ENCODE measurements at places on chromosomes 4 and X.

DNA sequence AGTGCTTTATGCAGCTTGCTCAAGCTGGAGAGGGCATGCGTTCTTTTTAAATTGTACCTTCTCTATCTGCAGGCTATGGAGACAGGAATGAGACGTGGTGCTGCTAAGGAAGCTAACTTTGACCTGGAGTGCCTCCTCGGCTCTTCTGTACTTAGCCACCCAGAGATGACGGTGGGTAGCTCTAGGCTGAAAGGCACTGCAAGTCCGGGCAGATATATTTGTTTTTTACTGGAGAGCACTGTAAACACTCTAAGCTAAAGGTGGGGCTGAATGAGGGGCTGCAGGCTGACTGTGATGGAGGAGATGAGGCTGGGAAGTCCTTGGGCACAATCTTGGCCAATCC, 12.1 kb downstream of the ELF4 start:
- DNase-seq: no peak

DNA sequence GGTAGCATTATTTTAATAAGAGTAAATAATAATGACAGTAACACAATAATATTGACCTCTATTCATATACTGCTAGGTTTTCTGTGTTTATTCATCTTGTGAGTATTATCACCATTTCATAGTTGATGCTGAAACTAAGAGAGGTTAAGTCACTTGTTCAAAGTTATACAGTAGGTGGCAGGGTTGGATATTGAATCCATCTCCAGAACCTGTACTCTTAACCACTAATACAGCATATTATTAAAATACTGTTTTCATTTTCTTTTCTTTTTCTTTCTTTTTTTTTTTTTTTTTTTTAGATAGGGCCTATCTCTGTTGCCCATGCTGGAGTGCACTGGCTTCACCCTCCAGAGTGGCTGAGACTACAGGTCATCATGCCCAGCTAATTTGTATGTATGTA, 7.1 kb upstream of the ELF2 start:
- no peak for DNase-seq

GRCh38 chr4:169758401-169758962, 738 bp upstream of the HPF1 start:
- no peak for DNase-seq

- no peak for DNase-seq
Observed at GRCh38 chr4:182906786-182907185, 10.4 kb downstream of the DCTD start.

- DNase-seq: no peak
Observed at GRCh38 chrX:47632666-47633065, 2.9 kb upstream of the CFP start.

DNA sequence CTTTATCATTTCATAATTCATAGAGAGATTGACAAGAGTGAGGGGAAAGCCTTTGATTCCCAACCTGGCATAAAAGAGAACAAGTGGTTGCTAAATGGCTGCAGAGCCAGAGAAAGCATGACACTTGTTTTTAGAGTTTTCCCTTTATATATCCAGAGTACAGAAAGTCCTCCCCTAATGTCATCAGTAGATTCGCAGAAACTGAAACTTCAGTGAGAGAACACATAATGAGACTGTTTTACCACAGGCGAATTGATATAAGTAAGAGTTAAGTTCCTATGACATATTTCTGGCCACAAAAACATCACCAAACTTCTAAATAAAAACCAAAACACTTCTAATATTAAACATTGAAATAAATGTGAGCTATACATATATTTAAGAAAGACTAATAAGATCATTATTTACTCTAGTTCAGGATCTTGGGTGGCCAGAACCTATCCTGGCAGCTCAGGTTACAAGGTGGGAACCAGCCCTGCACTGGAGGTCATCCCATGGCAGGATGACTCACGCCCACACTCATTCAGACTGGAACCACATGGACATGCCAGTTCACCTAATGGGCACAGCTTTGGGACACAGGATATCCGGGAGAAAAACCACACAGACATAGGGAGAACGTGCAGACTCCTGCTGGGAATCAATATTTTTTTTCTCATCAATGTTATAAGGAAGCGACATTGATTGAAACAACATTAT, 35.5 kb downstream of the NWD2 start:
- DNase-seq: no peak

DNA sequence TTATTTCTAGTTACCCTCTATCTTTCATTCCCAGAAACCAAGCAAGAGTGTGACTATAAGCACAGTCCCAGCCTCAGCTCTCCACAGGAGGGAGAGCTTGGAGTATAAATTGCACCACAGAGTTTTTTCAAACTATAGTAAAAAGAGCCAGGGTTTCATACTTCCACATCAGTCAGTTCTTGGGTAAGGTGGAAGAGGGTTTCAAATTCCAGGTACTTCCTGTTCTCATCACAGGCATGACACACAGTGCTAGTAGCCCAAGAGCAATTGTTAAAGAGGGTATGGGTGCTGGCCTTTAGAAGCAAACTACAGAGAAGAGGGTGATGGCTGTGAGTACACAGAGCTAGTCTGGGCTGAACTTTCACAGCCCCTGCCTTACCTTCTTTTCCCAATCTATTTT, 5.7 kb upstream of the IL1RAPL1 start:
- no peak for DNase-seq

GRCh38 chr4:8341691-8342090, 72.1 kb downstream of the HTRA3 start:
- DNase-seq: no peak

- DNase-seq: no peak
Observed at GRCh38 chr4:83281307-83281706, 3.3 kb downstream of the COQ2 start.

GRCh38 chr4:105145903-105146275, 787 bp upstream of the TET2 start:
- DNase-seq: peak; percentile 28

GRCh38 chr4:84750260-84750959, 167.5 kb downstream of the CDS1 start:
- DNase-seq: peak; percentile 16

DNA sequence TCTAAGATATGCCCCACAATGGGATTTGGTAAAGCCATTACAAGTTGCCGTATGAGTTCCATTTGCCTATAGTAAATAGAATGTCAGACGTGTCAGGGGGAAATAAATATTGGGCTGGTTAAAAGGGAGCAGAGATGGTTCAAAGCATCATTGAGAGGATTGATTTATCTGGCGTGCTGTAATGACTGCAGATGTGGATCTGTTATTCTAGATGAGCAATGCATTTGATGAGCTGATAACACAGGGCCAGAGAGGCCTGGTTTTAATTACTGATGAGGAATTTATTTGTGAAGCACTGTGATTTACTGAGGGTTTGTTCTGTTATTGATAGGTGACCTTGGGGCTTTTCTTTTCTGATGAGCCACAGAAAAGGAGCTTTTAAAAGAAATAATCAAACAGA, 62.5 kb downstream of the DACH2 start:
- DNase-seq: no peak

GRCh38 chr4:41212616-41213203, 1.6 kb downstream of the APBB2 start:
- DNase-seq: peak; percentile 55

GRCh38 chrX:81527881-81528440, 326.1 kb downstream of the SH3BGRL start:
- DNase-seq: no peak

GRCh38 chr4:114161809-114162208, 182.4 kb upstream of the ARSJ start:
- no peak for DNase-seq

GRCh38 chr4:79042079-79042674, 102.9 kb upstream of the PAQR3 start:
- peak; percentile 31 for DNase-seq

DNA sequence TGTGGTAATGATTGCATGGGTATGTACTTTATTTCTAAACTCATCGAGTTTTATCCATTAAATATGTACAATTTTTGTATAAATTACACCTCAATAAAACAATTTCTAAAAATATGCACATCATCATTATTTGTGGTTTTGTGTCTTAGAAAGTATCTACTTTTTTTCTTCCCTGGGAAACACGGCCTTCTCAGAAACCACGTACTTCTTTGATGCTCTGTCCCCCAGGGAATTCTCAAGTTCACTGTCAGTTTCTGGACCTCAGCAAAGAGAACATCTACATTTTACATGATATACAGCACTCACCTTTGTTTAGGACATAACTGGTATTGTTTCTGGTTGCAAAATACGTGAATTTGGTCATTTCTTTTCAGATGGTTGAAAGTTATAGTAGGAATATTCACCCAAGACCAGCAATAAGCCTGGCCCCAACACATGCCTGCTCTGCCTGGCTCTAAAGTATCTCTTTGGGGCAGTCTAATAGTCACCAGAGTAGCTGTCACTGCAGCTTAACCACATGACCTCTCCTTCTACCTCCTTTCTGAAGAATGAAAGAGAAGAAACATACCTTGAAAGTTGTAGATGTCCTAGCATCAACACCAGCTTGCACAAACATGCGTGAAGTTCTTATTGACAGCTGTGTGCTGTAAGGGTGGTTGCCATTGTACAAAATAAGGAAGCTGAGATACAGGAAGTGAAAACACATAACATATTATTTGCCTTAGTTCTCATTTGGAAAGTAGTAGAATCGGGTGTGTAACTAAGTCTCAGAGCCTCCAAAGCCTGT, 48.4 kb upstream of the SPANXN4 start:
- no peak for DNase-seq

DNA sequence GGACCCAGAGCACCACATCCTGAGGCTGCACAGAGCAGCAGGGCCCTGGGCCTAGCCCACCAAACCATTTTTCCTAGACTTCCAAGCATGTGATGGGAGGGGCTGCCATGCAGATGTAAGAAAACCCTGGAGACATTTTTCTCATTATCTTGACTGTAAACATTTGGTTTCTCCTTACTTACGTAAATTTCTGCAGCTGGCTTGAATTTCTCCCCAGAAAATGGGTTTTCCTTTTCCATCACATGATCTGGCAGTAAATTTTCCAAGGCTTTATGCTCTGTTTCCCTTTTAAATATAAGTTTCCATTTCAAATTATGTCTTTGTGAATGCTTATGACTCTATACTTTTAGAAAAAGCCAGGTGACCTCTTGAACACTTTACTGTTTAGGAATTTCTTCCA, 945.9 kb upstream of the NDST4 start:
- DNase-seq: no peak

DNA sequence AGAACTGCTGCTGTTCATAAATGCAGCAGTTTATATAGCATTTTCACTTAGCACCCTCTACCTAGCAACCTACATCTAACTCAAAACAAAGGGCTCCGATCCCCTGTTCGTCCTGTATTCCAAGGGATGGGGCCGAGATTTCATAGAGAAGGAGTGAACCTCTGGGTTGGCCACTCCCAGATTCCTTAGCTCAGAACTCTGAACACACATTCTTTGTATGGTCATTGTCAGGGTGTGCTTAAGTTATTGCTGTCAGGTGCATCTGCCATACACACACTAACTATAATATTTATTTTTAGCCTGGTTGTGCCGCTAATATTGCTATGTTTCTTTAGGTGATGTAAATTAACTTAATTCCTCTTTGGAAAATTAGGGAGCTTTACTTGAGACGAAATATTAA, 47.7 kb upstream of the AADAT start:
- DNase-seq: no peak

GRCh38 chr4:113317523-113317922, 268.1 kb downstream of the ANK2 start:
- DNase-seq: no peak

- DNase-seq: no peak
Observed at GRCh38 chr4:162645381-162645780, 481.6 kb upstream of the FSTL5 start.

GRCh38 chrX:149298111-149298510, 207.0 kb downstream of the IDS start:
- no peak for DNase-seq

DNA sequence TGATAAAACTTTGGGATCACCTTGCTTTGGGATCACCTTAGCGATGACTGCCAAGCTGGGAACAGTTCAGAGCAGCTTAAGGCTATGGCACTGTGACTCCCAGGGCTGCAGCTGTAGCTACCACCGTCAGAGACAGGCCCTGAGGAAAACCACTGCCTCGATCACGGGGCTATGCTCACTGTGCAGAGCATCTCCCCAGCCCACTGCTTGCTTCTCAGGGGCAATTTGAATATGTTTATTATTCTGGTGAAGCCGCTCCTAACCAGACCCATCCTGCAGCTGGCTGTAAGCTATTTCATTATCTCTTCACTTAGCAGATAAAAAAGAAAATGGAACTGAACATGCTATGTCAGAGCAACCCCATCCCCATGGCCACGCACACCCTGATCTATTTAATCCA, 328.5 kb downstream of the EVC2 start:
- no peak for DNase-seq

DNA sequence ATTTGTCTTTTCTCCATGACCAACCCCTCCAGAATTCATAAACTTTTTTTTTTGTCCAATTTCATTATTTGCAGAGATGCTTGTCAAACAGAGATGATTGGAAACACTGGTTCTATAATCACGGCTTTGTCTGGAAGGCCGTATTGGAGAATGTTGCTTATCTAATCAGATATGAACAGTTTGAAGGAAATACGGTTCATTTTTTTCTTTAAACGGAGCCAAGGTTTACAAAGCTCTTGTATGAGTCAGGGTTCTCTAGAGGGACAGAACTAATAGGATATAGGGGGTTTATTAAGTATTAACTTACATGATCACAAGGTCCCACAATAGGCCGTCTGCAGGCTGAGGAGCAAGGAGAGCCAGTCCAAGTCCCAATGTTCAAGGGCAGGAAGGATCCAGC, 1415.8 kb downstream of the C4orf33 start:
- no peak for DNase-seq

- no peak for DNase-seq
Observed at GRCh38 chr4:74033739-74034138, 4.8 kb downstream of the CXCL3 start.

GRCh38 chr4:7817877-7818398, 121.7 kb downstream of the AFAP1 start:
- DNase-seq: no peak

- peak; percentile 7 for DNase-seq
Observed at GRCh38 chr4:20418861-20419451, 167.3 kb downstream of the SLIT2 start.

DNA sequence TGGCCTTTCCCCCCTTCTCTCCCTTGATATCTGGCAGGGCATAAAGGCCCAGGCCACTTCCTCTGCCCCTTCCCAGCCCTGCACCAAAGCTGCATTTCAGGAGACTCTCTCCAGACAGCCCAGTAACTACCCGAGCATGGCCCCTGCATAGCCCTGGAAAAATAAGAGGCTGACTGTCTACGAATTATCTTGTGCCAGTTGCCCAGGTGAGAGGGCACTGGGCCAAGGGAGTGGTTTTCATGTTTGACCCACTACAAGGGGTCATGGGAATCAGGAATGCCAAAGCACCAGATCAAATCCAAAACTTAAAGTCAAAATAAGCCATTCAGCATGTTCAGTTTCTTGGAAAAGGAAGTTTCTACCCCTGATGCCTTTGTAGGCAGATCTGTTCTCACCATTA, 183.8 kb downstream of the AR start:
- DNase-seq: no peak

- no peak for DNase-seq
Observed at GRCh38 chrX:28158019-28158777, 176.9 kb upstream of the DCAF8L1 start.

- no peak for DNase-seq
Observed at GRCh38 chr4:142743121-142743825, 102.8 kb downstream of the INPP4B start.

GRCh38 chr4:39472396-39472795, 13.5 kb downstream of the LIAS start:
- DNase-seq: no peak

- no peak for DNase-seq
Observed at GRCh38 chrX:153460826-153461225, 9.6 kb downstream of the HAUS7 start.

GRCh38 chrX:476724-477075, 90.0 kb upstream of the PPP2R3B start:
- DNase-seq: no peak

- DNase-seq: no peak
Observed at GRCh38 chr4:61205066-61205465, 4.9 kb downstream of the ADGRL3 start.
